RPMI7951 (cell line): ENCODE measurements at places on chromosomes 3 and 15.

- DNase-seq, result peak; percentile 44
These were observed 95.7 kb upstream of the MCTP2 start for GRCh38 chr15:94135486-94136147.

- no peak for DNase-seq
These were observed 113.1 kb upstream of the NR2E3 start for GRCh38 chr15:71697236-71697635.

DNA sequence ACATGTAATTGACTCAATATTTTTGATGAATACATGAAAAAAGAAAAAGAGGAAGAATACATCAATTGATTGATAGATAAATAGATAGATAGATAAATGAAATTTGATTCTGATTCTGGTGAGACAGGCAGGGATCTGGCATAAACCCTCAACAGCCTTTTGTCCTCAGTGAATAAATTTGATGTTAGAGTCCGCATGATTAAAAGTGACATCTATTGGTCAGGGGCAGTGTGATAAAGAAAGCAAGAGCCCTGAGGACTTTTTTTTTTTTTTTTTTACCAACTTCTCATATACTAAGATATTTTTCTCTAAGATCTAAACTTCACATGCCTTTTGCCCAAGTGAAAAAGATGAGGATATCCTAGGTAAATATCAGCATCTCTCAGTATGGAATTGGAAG is 216.4 kb downstream of the LRRC3B start:
- DNase-seq, result no peak

GRCh38 chr3:49700453-49701128 is 11.2 kb downstream of the RNF123 start:
- DNase-seq, result no peak

DNA sequence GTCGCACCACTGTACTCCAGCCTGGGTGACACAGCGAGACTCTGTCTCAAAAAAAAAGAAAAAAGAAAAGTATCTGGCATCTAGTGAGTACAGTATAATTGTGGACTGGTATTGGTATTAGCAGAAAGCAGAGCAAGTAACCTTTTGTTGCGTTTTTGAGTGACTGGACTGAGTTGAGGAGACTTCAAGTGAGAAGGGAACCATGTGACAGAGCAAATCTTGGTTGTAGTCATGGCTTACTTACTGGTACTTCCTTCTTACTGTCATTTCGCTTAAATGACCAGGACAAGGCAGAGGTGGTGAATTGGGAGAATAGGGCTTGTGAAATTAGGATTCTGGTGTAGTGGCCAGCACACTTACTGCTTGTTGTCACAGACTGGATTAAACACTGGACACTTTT is 20.6 kb downstream of the RTF1 start:
- no peak for DNase-seq

DNA sequence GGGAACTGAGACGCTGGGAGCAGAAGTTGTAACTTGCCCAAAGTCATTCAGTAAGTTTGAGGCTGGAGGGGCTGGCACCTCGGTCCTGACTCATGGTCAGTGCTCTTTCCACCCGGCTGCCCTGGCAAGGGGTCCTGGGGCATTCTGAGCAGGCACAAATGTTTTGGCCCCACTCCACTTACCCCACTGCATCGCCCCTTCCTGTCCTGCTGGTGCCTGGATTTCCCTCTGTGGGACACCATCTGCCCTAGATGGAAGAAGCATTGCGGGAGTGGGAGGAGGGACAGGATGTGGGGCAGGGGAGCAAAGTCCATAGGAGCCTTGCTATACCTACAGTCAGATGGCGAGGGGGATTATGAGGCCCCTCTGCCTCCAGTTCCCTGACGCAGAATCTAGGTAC is 4.5 kb downstream of the CORO2B start:
- DNase-seq, result no peak

DNA sequence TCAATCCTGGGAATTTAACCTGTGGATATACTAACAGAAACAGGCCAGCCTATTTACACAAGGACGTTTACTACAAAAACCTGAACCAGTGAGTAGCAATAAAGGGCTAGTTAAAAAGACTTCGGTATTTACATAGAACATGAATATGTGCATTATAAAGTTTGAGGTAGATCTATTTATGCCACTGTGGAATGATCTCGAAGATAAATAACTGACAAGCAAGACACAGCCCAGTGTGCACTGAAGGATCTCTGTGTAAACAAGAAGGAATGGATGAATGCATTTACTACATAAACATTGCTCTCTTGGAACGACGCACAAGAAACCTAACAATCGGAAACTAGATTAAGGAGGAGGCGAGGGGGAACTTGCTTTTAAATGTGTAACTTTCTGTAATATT is 132.0 kb upstream of the NSMCE3 start:
- DNase-seq, result no peak
